ENCODE measurements at places on chromosomes 2 and 18.

- no peak for DNase-seq
These were observed 199.2 kb downstream of the TFCP2L1 start for GRCh38 chr2:121085801-121086200.

DNA sequence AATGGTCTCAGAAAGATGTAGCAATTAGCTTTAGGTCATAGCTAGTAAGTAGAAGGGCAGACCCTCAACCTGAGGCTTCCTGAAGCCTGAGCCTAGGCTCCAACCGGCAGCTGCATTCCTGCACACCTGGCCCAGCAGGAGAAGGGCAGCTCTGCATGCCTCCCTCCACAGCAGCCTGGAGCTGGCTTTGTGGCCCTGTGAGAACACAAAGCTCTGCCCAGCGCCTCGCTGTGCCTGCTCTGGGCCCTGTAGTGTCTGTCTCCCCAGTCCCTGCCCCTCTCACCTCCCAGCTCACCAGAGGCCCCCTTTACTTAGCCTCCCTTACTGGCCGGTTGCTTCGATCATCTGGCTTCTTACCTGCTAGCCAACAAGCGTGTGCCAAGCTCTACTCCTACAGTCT, 6.7 kb downstream of the TMEM214 start:
- no peak for DNase-seq

DNA sequence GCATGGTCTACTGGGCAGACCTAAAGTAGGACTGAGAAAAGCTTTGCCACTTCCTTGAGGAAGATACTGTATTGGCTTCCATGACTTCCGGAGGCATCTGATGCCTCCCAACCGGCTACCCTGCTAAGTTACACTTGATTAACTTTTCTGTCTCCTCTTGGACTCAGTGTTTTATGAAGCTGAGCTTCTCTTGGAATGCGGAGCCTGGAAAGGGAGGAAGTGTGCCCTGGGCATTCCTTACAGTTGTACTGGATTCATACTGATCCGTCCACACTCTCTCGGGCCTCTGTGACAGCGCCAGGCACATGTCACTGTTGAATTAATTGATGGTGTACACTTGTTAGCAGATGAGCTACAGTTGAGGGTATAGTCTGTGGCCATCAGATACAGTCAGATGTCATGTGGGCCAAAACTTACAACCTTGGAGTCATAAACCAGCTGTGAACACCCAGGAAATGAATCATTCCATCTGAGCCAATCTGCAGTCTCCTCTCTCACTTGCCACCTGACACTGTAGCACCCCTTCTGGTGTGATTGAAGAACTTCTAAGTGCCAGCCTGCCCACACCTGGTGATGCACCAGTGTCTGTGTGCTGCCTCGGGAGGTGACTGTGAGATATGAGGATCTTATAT, 122.5 kb downstream of the FHOD3 start:
- no peak for DNase-seq

DNA sequence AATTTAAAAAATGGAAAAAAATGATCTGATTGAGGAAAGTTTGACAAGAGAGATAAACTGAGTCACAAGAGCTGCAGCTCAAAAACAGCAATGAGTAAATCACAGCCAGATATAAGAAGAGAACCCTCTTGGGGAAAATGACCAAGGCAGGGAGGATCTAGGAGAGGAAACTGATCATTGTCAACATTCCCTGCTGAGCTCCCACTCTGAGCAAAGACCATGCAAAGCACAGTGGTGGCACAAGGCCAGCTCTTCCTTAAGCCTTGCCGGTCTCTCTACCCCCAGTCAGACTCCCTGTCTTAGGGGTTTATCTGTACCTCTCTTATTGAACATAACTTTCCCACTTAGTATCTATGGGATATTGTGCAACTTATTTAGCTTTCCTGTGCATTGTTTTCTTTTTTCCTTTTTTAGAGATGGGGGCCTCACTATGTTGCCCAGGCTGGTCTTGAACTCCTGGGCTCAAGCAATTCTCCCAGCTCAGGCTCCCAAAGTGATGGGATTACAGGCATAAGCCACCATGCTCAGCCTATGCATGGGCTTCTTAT, 54.0 kb upstream of the PPP1CB start:
- DNase-seq: no peak

GRCh38 chr2:101114815-101115214, 36.4 kb downstream of the TBC1D8 start:
- no peak for DNase-seq

- DNase-seq: no peak
These were observed 28.6 kb downstream of the IGFBP2 start for GRCh38 chr2:216661639-216662375.

DNA sequence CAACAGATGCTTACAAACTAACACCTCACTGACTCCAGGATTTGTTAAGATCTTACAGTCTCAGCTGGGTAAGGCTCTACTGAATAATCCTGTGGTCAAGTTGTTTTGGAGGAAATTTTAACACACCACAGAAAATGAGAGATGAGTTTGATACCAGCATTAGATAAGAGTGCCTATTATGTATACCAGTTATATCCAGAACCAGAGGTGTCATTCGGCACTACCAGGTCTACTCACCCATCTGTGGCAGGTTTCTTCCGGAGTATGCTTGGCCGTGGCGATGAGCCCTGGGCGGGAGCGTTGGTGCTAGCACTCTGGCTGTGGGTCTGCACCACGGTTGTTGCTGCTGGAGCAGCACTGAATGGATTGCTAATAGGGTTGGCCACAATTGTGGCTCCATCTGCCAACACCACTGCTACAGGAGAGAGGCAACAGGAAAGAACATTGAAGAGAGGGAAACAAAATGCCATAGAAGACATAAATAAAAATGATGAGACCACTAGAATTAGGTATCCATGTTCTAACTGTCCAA, 41.2 kb downstream of the SAP130 start:
- peak; percentile 11 for DNase-seq

- DNase-seq: no peak
These were observed 511.6 kb downstream of the ARHGAP15 start for GRCh38 chr2:143640826-143641225.

DNA sequence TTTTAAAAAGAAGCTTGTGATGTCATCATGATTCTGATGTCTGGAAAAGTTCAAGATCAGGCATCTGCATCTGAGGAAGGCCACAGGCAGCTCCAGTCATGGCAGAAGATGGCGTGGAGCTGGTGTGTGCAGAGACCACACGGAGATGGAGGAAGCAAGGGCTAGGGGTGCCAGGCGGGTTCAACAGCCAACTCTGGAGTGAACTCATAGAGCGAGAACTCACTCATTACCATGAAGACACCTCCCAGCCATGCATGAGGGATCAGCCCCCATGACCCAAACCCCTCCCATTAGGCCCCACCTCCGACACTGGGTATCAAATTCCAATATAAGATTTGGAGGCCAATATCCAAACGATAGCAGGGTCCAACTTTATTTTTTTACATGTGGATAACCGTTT, 61.6 kb downstream of the KCNG2 start:
- DNase-seq: no peak

DNA sequence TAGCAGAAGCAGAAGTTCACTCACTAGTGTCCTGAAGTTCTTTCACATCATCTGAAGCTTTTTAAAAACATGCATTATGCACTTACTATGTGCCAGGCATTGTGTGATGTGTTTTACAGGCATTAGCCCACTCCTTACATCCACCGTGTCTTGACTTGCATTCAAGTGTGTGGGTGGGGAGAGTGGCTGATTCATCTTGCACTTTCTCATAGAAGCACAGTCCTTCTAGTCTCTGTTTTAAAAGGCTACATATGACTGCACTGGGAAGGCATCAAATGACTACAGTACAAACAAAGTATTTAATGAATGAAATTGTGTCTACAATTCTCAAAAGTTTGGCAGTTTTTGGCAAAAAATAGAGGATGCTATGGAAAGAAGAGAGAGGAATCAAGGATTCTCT, 21.6 kb upstream of the DSC3 start:
- DNase-seq: no peak

- DNase-seq: no peak
These were observed 262.0 kb downstream of the SLC8A1 start for GRCh38 chr2:40189881-40190280.

- DNase-seq: no peak
These were observed 95.1 kb downstream of the EHBP1 start for GRCh38 chr2:62800618-62801017.

DNA sequence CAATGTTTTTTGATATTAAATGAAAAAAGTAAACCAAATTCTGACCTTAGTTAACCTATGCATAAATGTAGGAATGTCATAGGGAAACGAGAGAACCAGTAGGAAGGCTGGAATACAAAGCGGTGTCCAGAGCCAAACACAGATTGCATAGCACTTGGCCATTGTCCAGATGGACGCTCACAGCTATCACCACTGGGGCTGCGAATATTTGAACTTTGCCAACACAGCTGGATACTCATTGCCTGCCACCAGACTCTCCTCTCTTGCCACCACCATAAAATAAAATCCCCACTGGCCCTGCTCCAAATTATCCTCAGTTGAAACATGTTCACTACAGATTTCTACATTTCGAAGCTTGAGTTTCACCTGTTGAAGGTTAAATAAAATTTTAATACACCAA, 159.3 kb upstream of the GULP1 start:
- DNase-seq: no peak

GRCh38 chr2:175842996-175843395, 159.1 kb downstream of the LNPK start:
- no peak for DNase-seq

DNA sequence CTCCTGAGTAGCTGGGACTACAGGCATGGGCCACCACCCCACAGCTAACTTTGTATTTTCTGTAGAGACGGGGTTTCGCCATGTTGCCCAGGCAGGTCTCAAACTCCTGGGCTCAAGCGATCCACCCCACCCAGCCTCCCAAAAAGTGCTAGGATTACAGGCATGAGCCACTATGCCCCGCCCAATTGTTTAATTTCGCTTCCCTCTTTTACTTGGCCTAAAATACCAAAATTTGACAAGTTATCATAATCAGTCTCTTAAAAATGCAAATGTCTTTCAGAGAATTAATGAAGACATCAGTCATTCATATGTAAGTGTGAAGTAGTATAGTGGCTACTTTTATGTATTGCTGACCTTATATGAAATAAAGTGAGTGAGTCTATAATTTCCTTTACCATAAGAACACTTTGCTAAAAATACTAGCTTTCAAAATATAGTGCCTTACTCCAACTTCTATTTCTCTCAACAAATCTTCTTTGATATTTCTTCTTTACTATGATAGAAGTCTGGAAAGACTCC, 9.8 kb downstream of the FBXO11 start:
- DNase-seq: no peak

DNA sequence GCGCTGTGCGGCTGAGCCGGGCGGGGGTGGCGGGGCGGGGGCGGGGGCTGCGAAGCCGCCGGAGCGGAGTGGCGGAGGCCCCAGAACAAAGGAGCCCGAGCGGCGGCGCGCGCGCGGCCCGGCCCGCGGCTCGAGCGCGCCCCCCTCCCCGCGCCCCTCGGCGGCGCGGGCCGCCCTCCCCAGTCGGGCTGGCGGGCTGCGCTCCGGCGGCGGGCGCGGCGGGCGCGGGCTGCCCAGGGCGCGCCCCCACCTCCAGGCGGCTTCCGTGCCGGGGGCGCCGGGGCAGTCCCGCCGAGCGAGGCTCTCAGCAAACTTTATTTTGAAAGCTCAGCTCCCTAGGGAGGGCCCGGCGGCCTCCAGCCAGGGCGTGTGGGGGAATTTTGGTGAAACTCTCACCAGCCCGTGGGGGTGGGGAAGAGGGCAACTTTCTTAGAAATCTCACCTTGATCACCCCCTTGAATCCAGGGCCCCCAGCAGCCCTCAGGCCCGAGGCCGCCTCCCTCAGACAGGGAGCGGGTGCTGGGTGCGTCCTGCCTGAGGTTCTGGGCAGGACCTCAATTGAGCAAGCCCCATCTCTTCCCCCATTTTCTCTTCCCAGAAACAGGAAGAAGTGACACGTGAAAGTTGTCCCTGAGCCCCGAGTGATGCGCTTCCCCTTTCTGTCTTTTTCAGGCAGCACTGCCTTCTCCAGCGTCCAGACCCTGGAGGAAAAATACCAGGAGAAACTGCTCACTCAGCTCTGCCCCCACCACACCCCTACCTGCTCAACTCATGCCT, 786 bp downstream of the TET3 start:
- no peak for DNase-seq

GRCh38 chr2:97995734-97996624, at the start of gene TMEM131:
TMEM131 (minus strand) TSS chr2:97995948; CDS start chr2:97995662, 286 bp downstream.
- DNase-seq: peak; percentile 96

- no peak for DNase-seq
These were observed 33.6 kb downstream of the MAL start for GRCh38 chr2:95058989-95059641.

DNA sequence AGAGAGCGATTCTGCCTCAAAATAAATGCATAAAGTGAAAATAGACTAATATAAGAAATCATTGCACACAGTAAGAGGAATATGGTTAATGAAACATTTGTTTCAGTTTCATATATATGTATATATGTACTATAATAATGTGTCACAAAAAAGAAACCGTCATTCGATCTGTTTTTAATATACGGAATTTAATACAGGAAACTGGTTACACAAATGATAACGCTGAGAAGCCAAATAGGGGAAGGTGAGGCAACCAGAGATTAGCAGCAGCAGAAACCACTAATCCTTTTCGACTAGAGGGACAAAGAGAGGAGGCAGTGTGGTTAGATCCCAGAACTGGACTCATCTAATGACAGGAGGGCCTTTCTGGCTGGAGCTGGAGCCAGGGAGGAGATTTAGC, 64.2 kb upstream of the GREB1L start:
- no peak for DNase-seq
